Fibroblast of skin of scalp (primary cell): ENCODE measurements at places on chromosomes 5 and 9.
A peak's percentile ranks its signal among the peaks of the same experiment; 100 is the strongest.

DNA sequence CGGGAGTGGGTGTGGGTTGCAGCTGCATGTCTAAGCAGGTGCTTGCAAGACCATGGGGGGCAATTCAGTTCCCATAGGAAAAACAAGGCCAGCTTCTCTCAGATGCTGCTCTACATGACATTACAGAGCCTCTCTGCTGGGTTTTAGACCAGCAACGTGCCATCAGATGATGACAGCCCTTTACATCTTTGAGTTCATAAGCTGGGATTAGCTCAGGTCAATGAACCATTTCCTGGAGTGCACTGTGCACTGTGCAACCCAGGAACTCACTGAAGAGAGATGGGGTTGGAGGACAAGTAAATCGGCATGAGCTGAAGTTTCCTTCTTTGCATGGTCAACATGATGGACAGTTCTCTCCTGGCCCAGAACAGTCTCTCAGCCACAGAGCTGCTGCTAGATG, 160.6 kb downstream of the MARCHF11 start:
- DNase-seq, result no peak

GRCh38 chr9:138114501-138115245, 237.1 kb downstream of the CACNA1B start:
- no peak for DNase-seq

DNA sequence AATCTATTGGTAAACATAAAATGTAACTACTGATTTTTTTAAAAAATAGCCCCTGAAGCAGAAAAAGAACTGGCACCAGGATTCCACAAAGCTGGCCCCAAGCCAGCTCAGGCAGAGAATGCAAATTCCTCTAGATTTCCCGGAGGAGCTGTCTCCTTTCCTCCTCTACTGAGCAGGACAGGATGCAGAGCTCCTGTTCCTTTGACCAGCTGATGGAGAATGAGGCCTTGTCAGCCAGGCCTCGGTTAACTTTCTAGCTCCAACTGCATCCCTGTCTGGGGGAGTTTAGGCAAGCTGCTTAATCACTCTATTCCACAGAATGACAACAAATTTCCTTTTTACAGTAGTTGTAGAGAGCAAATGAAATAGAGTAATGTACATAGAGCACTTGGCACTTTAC, 155.5 kb downstream of the GNAQ start:
- peak; percentile 63 for DNase-seq

DNA sequence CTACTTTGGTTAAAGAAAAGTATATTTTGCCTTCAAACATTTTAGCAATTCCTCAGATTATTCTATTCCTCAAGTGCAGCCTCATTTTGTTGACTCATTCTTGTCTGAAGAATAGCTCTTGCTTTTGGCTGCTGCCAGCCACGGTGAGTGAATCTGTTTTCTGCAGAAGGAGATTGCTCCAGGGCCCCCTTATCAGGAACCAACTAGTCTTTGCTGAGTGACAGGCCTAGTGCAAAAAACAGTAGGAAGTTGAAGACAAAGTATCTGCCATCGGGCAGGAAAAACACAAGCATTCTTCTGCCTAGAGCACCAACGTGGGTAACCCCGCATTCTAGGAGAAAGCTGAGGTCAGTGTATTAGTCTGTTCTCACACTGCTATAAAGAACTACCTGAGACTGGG, 42.3 kb downstream of the ZNF883 start:
- DNase-seq, result no peak
